ENCODE measurements at places on chromosomes 16 and 17.

- no peak for DNase-seq
Observed at GRCh38 chr17:5526821-5527598, 40.6 kb downstream of the MIS12 start.

- DNase-seq = no peak
Observed at GRCh38 chr17:53736516-53737240, 86.0 kb upstream of the KIF2B start.

DNA sequence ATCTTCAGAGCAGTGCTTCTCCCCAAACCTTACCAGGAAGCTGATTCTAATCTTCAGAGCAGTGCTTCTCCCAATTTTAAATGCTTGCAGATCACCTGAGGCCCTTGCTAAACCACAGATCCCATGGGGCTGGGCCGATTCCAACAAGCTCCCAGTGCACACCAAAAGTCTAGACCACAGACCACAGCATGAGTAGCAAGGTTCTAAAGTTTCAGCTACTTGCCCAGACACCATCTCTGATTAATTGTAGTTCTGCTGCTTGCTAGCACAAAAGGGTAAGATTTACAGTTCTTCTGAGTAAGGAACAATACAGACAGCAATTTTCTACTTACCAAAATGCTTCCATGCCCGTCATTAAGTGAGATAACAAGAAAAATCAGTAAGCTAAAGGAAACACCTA, 12.2 kb downstream of the CLEC3A start:
- no peak for DNase-seq

- DNase-seq = no peak
Observed at GRCh38 chr17:60730273-60730672, 52.6 kb downstream of the BCAS3 start.

DNA sequence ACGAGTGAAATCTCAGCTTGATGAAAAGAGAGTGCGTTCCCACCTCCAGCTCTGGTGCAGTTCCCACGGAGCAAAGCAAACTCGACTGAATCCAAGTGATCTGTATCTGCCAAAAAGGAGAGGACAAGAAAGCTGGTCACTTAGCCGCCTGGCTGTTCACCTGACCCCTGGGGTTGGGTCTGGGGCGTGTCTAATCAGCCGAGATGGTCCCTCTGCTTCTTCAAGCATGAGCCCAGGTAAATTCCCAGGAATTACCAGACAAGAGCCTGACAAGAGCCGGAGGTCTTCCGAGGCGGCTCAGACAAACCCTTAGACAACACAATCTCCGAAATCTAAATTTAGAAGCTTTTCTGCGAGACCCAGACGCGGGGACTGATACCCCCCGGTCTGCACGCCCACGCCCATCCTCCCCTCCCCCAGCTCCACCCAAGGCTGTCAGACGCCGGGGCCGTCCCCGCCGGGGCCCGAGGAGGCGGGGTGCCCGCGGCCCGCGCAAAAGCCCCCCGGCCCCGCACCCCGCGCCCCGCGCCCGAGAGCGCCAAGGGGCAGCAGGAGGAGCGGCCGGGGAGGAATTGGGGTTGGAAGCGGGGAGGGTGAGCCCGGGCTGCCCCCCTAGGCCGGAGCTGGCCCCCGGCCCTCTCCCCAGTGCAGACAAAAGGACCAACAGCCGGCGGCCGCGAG, 674 bp downstream of the ZNF821 start:
- no peak for DNase-seq

- DNase-seq = no peak
Observed at GRCh38 chr16:67101311-67102082, 8.2 kb upstream of the PHAF1 start.

- DNase-seq = no peak
Observed at GRCh38 chr16:2278956-2279800, 11.3 kb upstream of the RNPS1 start.

DNA sequence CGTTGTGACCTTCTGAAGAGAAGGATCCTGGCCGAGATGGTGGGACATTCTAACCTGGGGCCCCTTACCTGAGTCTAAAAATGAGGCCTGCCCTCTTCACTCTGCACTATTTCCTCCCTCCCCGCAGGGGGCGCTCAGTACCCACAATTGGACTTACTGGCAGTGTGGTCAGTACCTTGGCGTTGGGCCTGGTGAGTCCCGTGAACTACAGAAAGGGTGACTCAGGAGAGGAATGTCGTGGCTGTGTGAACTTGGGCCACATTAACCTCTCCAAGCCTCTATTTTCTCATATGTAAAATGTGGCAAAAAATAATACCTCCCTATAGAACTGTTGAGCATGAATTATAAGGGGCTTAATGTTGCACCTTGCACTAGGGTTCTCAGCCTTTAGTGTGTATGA, 3.9 kb downstream of the RSAD1 start:
- no peak for DNase-seq

- DNase-seq = no peak
Observed at GRCh38 chr16:28883221-28883996, 5.1 kb downstream of the ATP2A1 start.
